Naive B cell (primary cell): ENCODE measurements at places on chromosomes 5 and 9. TPM values are rescaled to one million over a fixed set of nuclear protein-coding genes. Genes with fewer than 3 reads are reported as not detected.

Gene RUFY1
- 63.5 TPM for polyA plus RNA-seq

Gene NOXA1
- not detected for polyA plus RNA-seq

Gene MRPS2
- 52.8 TPM for polyA plus RNA-seq

- H3K27me3 ChIP-seq, result peaks cover 12% of the 10 kb centered on the region
- no peak overlapping the region for H3K27ac ChIP-seq
- no peaks in the 10 kb centered on the region for H3K4me1 ChIP-seq
- no peaks in the 10 kb centered on the region for H3K36me3 ChIP-seq
- no peak overlapping the region for H3K4me3 ChIP-seq
- no peak for DNase-seq
Observed at GRCh38 chr5:64646169-64646568, 44.1 kb upstream of the SHISAL2B start.

GRCh38 chr5:56494300-56494731 is 261.2 kb upstream of the ANKRD55 start:
- DNase-seq, result no peak
- H3K4me1 ChIP-seq, result peaks cover 34% of the 10 kb centered on the region
- H3K27ac ChIP-seq, result peak overlapping the region; percentile 47
- H3K36me3 ChIP-seq, result no peaks in the 10 kb centered on the region
- no peak overlapping the region for H3K4me3 ChIP-seq
- no peaks in the 10 kb centered on the region for H3K27me3 ChIP-seq

DNA sequence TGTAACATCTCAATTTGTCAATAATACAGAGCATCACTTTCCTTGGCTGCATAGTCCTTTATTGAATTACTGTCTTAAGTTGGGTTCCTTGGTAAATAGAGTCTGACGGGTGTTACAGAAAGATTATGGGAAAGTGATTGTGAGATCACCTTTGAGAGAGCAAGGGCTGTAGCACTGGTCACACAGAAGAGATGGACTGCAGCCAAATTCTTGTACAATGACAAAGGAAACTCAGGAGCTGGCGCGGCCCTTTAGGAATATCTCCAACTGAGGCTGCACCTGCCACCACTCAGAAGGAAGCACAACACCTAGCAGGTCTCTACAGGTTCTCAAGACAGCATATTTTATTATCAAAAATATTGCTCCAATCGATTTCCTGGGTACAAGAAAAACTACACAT is 350.0 kb upstream of the ISL1 start:
- no peaks in the 10 kb centered on the region for H3K4me1 ChIP-seq
- DNase-seq, result no peak
- H3K27me3 ChIP-seq, result no peaks in the 10 kb centered on the region
- H3K36me3 ChIP-seq, result no peaks in the 10 kb centered on the region
- H3K27ac ChIP-seq, result no peak overlapping the region

- H3K27ac ChIP-seq, result no peak overlapping the region
- no peaks in the 10 kb centered on the region for H3K36me3 ChIP-seq
- peaks cover 37% of the 10 kb centered on the region for H3K27me3 ChIP-seq
- peaks cover 2% of the 10 kb centered on the region for H3K4me1 ChIP-seq
- no peak overlapping the region for H3K4me3 ChIP-seq
Observed at GRCh38 chr5:73620334-73620687, 5.7 kb upstream of the ARHGEF28 start.

GRCh38 chr9:127449332-127449966 is 1.8 kb downstream of the RPL12 start:
- H3K4me1 ChIP-seq, result peaks cover 50% of the 10 kb centered on the region
- peak overlapping the region; percentile 98 for H3K4me3 ChIP-seq
- no peak for DNase-seq
- H3K27me3 ChIP-seq, result no peaks in the 10 kb centered on the region
- peaks cover 17% of the 10 kb centered on the region for H3K36me3 ChIP-seq
- H3K27ac ChIP-seq, result peak overlapping the region; percentile 86

- no peaks in the 10 kb centered on the region for H3K27me3 ChIP-seq
- peaks cover 6% of the 10 kb centered on the region for H3K36me3 ChIP-seq
- peaks cover 79% of the 10 kb centered on the region for H3K4me1 ChIP-seq
- peak overlapping the region; percentile 2 for H3K27ac ChIP-seq
- no peak for DNase-seq
Observed at GRCh38 chr5:17235731-17236330, 18.4 kb downstream of the BASP1 start.

DNA sequence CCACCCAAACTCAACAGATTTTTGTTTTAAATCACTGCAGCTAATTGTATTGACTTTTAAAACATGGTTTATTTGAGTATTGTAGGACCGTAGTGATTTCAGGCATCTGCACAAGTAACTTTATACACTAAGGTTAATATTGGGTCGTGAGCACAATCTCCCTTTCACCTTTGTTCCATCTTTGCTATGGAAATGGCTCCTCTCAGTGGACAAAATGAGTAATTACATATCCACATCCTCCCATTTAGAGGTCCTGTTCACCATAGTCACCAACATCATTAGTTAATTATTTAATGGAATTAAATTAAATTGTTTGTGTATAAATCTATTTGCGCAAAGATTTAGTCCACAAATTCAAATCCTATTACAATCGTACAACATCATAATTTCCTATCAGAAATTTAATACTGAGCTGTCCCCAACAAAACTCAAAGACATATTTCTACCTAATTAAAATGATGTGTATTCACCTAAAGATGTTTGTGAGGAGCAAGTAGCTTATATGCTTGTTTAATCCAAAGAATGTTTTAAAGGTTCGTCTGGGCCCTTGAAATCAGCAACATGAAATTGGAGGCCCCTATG is 173.0 kb upstream of the DAPK1 start:
- H3K27ac ChIP-seq, result no peak overlapping the region
- H3K27me3 ChIP-seq, result peaks cover 16% of the 10 kb centered on the region
- H3K36me3 ChIP-seq, result no peaks in the 10 kb centered on the region

DNA sequence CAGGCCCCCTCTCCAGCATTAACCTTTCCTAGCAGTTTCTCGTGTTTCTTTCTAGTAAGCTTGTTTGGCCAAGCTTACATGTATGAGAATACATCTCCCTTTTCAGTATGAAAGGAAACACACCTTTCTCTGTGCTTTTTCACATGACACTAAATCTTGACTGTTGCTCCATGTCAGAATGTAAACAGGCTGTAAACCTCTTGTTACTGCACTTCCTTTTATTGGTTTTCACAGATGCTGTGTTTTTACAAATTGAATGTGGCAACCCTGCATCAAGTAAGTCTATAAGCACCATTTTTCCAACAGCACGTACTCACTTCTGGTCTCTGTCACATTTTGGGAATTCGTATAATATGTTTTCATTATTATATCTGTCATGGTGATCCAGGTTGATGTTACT is 2.2 kb upstream of the CANX start:
- H3K4me1 ChIP-seq, result peaks cover 32% of the 10 kb centered on the region
- H3K36me3 ChIP-seq, result no peaks in the 10 kb centered on the region
- no peaks in the 10 kb centered on the region for H3K27me3 ChIP-seq
- peak overlapping the region; percentile 71 for H3K4me3 ChIP-seq
- no peak for DNase-seq

- no peak overlapping the region for H3K4me3 ChIP-seq
- H3K4me1 ChIP-seq, result no peaks in the 10 kb centered on the region
- H3K27me3 ChIP-seq, result no peaks in the 10 kb centered on the region
- DNase-seq, result no peak
- H3K36me3 ChIP-seq, result no peaks in the 10 kb centered on the region
- H3K27ac ChIP-seq, result no peak overlapping the region
Observed at GRCh38 chr5:55072666-55073065, 29.8 kb upstream of the GZMA start.

DNA sequence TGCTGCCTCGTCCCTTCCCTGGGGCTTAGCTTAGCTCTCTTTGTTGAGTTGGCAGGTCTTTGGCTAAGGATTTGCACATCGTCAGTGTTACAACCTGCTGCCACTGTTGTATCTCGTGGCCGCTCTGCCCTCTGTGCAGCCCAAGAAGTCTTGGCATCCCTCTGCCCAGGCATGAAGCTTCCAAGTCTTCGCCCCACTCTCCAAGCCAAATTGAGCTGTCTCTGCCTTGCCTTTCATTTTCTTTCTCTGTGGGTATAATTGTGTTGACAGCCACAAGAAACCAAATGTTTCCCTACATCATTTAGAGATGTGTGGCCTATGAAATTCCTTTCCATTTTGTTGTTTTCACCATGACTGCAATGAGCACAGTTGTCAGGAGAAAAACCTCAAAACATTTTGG is 29.6 kb upstream of the MED27 start:
- H3K27me3 ChIP-seq, result peaks cover 35% of the 10 kb centered on the region
- no peak for DNase-seq
- no peak overlapping the region for H3K4me3 ChIP-seq
- peaks cover 3% of the 10 kb centered on the region for H3K4me1 ChIP-seq
- no peaks in the 10 kb centered on the region for H3K36me3 ChIP-seq

DNA sequence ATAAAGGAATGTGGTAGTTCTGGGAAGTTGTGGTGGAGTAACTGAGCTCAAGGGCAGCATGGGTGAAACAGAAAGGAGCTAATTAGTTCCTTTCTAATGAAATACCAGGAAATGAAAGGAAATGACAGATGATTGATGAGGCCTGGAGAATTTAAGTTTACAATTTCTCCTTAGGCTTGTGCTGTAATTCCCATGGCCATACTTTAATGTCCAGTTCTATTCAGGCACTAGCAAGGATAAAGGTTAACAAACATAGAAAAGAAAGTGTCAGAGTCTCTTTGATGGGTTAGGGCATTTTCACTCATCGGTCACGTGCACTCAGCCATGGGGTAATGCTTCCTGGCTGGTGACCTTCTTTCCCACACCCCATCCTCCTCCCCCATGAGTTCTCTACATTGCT is 70.3 kb downstream of the CTSL start:
- no peak overlapping the region for H3K4me3 ChIP-seq
- peaks cover 7% of the 10 kb centered on the region for H3K27me3 ChIP-seq
- H3K27ac ChIP-seq, result no peak overlapping the region
- H3K4me1 ChIP-seq, result no peaks in the 10 kb centered on the region
- no peaks in the 10 kb centered on the region for H3K36me3 ChIP-seq

GRCh38 chr5:6837519-6838110 is 124.4 kb downstream of the TENT4A start:
- DNase-seq, result no peak
- H3K27ac ChIP-seq, result no peak overlapping the region
- no peaks in the 10 kb centered on the region for H3K4me1 ChIP-seq
- peaks cover 8% of the 10 kb centered on the region for H3K27me3 ChIP-seq

DNA sequence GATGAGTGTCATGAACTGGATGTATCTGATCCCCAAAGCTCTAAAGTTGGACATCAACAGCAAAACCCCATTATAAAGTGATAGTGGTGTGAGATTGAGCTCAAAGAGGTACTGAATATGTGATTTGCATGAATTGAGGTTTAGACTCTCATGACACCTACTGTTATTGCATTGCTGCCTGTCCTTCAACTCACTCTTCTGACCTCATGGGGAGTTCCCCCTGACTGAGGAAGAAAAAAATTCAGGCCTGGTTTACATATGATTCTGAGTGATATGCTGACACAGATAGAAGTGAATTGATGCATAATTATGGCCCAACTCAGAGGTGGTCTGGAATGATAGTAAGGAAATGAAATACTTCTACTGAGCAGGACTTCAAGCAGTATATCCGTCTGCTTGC is 76.2 kb upstream of the CHD1 start:
- peak overlapping the region; percentile 82 for H3K27ac ChIP-seq
- DNase-seq, result peak; percentile 76
- H3K4me1 ChIP-seq, result peaks cover 20% of the 10 kb centered on the region
- H3K36me3 ChIP-seq, result no peaks in the 10 kb centered on the region

DNA sequence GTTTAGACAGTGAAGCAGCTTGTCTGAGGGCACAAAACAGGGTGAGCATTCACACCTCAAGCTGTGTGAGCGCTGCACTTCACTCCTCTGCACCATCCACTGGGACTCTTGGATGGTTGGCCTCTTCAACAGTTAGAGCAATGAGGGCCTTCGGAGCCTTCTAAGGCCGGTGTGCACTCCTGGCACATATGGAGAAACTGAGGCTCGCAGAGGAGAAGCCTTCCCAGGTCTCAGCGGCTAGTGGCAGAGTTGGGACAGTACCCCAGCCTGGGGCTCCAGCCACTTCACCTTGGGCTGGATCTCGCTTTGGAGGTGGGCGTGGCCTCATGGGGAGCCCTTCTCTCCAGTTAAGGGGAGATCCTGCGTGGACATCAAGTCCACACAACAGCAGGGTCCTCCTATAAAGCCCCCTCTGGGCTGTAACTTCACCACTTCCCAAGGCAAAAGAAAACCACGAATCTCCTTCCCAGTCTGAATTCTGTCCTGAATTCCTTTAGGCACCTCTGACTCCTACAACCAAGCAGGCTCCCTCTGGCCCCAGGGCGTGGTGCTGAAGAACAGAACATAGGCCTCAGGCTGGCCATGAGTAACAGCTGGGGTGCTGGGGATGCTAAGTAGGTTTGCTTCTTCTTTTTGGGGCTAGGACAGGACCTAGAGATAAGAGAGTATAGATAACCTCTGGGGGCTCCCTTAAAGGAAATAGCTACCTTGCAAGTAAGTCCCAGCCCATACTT is 30.5 kb upstream of the CSF1R start:
- no peak overlapping the region for H3K27ac ChIP-seq
- no peaks in the 10 kb centered on the region for H3K36me3 ChIP-seq
- H3K27me3 ChIP-seq, result no peaks in the 10 kb centered on the region
- no peaks in the 10 kb centered on the region for H3K4me1 ChIP-seq
- H3K4me3 ChIP-seq, result no peak overlapping the region
- DNase-seq, result no peak

DNA sequence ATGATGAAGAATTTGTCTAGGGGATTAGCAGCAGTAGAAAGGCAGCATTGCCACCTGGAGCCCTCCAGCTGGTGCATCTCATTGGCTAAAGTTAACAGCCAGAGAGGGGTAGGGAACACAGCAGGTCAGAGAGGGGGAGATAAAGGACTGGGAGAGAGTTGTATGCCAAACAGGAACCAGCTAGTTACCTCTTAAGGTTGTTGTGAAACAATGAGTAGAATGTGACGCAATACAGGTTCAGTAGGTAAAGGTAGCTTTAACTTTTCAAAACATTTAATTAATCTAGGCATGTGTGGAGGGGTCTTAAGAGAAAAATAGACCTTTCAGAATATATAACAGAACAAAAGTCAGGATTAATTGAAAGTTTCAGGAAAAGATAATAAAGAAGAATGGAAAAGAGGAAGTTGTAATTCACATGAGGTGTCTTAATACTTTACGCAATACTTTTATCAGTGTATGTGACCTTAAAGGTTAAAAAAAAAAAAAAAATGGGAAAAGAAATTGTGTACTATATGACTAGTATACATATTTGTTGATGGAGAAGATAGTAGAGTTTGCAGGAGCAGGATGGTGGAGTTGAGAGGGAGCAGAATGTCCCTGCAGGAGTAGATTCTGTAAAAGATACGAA is 14.3 kb downstream of the FBXO38 start:
- no peaks in the 10 kb centered on the region for H3K27me3 ChIP-seq
- peak overlapping the region; percentile 38 for H3K27ac ChIP-seq
- H3K36me3 ChIP-seq, result peaks cover 31% of the 10 kb centered on the region
- H3K4me3 ChIP-seq, result no peak overlapping the region
- no peak for DNase-seq

DNA sequence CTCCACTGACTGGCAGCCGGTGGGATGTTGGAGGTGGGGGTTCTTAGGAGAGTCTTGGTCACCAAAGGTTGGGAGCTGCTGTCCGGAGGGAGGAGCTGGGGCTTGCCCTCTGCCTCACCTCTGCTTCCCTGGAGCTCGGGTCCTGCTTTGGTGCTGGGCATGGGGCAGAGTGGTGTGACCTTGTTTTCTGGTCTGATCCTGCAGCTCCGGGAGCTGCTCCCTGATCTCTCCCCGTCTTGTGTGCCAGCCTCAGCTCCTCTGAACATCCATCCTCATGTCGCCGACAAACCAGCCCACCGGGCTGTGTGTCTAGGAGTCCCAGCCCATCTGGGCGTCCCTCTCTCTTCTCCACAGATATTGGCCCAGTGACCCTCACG is 18.7 kb downstream of the HMCN2 start:
- no peak overlapping the region for H3K4me3 ChIP-seq
- no peaks in the 10 kb centered on the region for H3K36me3 ChIP-seq
- no peaks in the 10 kb centered on the region for H3K4me1 ChIP-seq
- peaks cover 33% of the 10 kb centered on the region for H3K27me3 ChIP-seq

GRCh38 chr5:130601-131131 is 38.7 kb downstream of the PLEKHG4B start:
- no peak for DNase-seq
- no peaks in the 10 kb centered on the region for H3K27me3 ChIP-seq
- peaks cover 9% of the 10 kb centered on the region for H3K36me3 ChIP-seq
- H3K27ac ChIP-seq, result no peak overlapping the region
